ENCODE measurements at places on chromosomes 6 and 20.

DNA sequence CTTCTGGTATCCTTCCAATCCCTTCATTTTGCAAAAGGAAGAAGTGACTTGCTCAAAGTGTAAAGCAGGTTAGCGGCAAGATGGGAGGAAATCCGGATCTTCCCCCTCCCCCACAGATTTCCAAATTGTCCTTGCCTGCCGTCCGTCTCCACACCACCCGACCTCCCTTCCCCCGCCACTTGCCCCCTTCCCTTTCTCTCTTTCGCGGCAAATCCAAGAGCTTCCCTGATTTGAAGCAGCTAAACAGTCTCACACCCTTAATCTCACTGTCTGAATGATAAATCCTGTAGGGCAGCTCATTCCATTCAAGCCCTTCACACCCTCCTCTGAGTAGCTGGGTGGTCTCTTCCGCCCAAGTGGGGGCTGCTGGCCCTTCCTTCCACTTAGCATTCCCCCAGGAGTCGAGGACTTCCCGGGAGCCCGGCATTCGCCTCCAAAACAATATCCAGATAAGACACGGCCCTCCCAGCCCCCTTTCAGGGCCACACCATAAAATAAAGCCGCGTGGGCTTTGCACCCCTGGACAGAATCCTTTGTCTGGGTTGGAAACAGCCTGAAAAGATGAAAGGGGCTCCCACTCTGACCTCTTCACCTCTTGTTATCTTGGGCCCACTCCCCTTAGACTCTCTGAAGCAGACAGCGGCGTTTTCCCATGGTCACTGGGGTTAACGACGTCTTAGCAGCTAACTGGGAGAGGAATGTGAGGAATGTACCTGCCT is 44.0 kb upstream of the PIM1 start:
- DNase-seq = no peak

GRCh38 chr20:17854307-17854903 is 114.2 kb downstream of the SNX5 start:
- DNase-seq = peak; percentile 60

GRCh38 chr6:168515376-168515775 is 74.4 kb downstream of the SMOC2 start:
- DNase-seq = no peak

- peak; percentile 94 for DNase-seq
These were observed 200.9 kb downstream of the EDN1 start for GRCh38 chr6:12490904-12491571.

GRCh38 chr6:170173335-170173881 is 117.5 kb downstream of the DLL1 start:
- no peak for DNase-seq

DNA sequence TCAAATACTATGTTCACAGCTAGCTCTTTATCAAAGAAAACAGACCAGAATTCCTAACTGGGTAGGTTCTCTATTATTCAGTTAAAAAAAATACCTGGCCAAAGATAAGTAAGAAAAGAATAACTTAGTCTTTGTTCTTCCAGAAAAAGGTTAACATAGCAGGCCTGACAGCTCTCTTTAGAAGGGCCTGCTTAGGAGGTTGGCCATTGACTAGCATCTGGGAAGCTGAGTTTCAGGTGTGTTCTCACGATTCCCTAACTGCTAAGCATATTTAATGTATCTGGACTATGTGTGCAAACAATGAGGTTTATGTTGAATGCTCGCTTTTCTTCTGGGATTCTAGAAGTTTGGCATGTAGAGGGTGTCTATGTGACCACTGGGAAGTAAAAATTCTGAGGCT is 618.9 kb downstream of the HACE1 start:
- no peak for DNase-seq

- DNase-seq = peak; percentile 78
These were observed 53.5 kb upstream of the BTN3A2 start for GRCh38 chr6:26311385-26312095.

- DNase-seq = no peak
These were observed 500.4 kb downstream of the COL12A1 start for GRCh38 chr6:74705451-74705850.

DNA sequence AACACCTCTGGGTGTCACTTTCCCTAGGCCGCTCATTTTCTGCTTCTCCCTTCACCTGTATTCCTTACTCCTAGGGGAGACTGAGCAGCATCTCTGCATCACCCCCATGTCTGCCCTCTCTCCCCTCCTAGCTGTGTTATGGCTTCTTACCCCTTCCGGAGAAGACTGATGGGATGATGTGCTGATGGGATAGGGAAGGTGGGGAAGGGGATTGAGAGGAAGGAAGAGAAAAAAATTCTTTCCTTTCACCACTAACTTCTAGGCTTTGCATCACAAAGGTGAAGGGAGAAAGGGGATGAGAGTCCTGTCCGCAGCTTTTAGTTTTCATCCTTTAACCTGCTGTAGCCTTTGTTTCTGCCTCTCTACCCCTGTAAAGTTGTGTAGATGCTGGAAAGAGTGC is 26.7 kb downstream of the AKAP7 start:
- no peak for DNase-seq

DNA sequence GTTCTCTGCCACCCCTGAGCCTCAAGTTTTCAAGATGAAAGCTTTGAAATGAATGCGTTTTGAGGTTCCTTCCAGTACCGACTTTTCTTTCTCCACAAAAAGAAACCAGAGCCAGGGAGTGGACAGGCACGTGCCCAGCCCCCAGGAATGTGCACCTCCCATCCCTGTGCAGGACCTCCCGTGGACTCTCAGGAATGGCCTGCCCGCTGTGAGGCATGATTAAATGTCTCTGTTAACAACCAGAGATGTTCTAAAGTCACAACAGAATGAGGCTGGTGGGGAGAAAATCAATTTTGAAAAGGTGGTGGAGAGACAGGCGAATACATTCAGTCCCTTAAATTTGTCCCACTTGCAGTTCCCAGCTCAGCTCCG is 1.5 kb downstream of the TGM3 start:
- DNase-seq = no peak

DNA sequence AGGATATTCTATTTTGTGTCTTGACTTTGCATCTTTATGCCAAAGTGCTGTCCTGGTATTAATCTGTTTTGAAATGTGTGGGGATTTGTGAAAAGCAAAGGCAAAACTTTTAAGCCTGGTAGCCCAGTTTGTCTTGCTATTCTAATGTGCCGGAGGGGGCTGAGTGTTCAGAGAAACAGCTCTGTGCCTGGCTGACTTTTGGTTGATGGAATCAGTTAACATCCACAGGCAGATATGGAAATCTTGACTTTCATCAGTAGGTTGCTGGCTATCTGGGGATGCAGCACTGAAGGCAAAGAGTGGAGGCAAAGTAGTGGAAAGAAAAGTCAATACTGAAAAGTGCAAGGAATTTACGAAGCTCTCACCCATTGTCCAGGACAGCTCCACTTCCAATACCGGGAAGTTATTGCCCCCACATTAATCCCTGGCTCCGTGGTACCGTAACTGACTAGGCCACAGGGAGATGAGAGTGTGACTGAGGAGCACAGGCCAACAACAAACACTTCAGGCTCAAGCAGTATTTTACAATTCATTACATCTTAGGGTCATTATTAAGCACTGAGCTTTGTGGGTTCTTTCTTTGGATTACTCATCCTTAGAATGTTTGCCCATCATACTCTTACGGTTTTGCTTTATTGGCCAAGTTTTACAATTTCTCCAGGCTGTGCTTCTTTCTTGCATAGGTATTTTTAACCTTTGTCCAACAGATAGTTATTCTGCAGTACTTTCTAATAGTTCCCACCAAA is 164.6 kb downstream of the MTFR2 start:
- DNase-seq = no peak

- DNase-seq = no peak
These were observed 30.1 kb downstream of the PREP start for GRCh38 chr6:105372849-105373182.

GRCh38 chr6:35804996-35805736 is at the start of gene LHFPL5:
Gene LHFPL5 (plus strand): TSS chr6:35805352. CDS start chr6:35805671, 319 bp downstream.
- peak; percentile 25 for DNase-seq

- no peak for DNase-seq
These were observed 19.5 kb downstream of the LYRM4 start for GRCh38 chr6:5241252-5241651.

- DNase-seq = no peak
These were observed 291.6 kb downstream of the SOX4 start for GRCh38 chr6:21885111-21885510.

GRCh38 chr6:89602166-89602565 is 36.4 kb downstream of the LYRM2 start:
- no peak for DNase-seq

GRCh38 chr6:168219804-168220203 is 99.8 kb downstream of the DACT2 start:
- DNase-seq = no peak

- no peak for DNase-seq
These were observed 203.4 kb downstream of the TTLL2 start for GRCh38 chr6:167528239-167528638.

GRCh38 chr6:162862462-162862861 is 134.7 kb downstream of the PACRG start:
- DNase-seq = no peak

- DNase-seq = no peak
These were observed 55.3 kb upstream of the CEP85L start for GRCh38 chr6:118706702-118707101.

GRCh38 chr6:54050750-54051149 is 60.5 kb upstream of the MLIP start:
- no peak for DNase-seq

GRCh38 chr20:22525821-22526220 is 58.6 kb downstream of the FOXA2 start:
- no peak for DNase-seq

GRCh38 chr20:44695674-44696300 is 19.4 kb upstream of the CCN5 start:
- DNase-seq = peak; percentile 39

DNA sequence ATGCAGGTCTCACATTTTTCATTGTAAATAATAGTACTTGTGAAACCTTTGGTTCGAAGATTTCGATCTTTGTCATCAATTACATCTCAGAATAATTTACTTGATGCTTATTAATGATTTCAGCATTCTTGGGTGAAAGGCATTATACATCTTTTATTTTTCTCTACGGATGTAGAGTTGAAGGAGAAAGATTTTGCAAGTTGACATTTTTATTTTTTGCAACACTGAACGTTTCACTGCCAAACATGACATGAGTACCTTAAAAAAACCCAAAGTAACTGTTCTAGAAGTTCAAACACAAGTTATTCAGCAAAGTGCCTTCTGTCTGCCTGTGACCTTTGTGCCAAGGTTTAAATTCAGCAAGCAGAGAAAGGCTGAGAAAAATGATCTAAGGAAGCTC is 97.3 kb upstream of the SGK1 start:
- DNase-seq = no peak

GRCh38 chr6:41064841-41065240 is 7.3 kb downstream of the OARD1 start:
- DNase-seq = no peak

- DNase-seq = no peak
These were observed 75.3 kb downstream of the SRC start for GRCh38 chr20:37421060-37421905.

DNA sequence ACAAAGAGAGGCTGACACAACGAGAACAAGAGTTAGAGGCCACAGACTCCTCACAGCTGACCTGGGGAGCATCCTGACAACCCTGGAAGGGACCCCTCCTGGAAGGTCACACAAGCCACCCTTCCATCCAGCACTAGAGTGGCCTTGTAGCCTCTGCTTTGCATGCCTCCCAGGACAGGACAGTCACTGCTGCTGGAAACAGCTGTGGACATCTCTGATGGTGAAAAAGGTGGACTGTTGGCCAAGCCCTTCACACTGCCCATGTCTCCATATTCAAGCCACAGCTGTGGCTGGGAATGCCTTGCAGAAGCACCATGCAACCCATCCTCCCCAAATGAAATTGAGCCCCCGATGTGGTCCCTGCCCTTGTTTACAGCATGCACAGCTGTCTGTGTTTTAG is 102.1 kb upstream of the SRSF6 start:
- DNase-seq = no peak
